ENCODE measurements at places on chromosomes 1 and 21.

- no peak for DNase-seq
These were observed 819.9 kb downstream of the BRINP3 start for GRCh38 chr1:189657715-189658114.

DNA sequence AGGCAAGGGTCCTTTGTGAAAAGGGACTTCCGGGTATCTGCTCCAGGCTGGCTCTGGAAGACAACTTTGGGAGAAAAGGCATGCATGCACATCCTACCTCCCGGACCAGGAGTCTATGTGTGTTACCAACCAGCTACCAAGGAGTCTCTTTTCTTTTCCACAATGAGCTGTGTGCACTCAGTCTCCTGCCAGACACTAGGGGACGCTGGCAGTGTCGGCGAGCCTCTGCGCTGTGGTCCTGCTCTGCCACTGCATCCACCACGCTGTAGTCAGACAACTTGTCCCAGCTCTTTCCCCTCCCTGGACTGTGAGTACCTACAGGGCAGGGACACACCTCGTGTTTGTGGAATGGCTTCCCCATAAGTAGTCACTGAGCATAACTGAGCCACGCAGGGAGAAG lies 5.1 kb upstream of the SSR2 start:
- peak; percentile 78 for DNase-seq

DNA sequence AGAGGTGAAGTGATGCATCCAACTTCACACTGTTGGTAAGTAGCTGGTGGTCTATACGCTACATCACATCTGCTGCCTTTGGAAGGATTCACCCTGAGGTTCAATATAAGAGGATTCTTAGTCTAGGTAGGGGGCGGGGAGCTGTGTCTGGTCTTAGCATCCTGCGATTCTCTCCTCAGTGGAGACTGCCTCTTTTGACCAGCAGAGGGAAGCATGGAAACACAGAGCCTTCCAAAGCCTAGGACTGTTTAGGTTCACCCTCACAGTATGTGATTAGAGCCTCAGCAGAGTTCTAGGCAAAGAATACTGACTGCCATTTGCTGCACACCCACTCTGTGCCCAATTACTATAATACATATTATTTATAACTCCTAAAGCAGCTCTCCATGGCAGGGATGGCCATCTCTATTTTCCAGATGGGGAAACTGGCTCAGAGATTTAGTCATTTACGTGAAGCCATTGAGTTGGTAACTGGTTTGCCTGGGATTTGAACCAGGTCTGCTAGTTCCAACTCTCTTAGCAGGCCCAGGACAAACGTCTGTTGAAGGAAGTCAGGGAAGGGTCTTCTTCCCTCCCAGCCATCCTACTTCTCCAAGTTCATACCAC lies 28.9 kb upstream of the EFCAB14 start:
- DNase-seq = peak; percentile 3

- no peak for DNase-seq
These were observed 94.3 kb upstream of the IRF2BP2 start for GRCh38 chr1:234704106-234704887.

GRCh38 chr1:224543453-224543852 lies 72.7 kb upstream of the CNIH3 start:
- no peak for DNase-seq

DNA sequence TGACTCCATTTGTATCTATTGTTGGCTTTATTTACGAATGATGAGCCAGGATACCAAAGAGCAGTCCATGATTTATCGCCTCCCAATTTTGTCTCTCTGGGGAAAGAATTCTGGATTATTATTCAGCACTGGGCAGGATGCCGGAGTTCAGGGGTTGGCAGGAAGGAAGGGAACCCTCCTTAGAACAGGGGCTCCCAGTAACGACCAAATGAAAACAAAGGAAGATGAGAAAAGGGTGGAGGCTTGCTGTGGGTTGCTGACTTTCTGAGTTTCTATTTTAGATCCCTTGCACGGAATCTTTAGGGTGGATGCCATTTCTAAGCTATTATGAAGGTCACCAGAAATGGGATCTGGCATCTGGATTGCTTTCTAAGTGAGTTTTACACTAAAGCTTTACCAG lies 231.2 kb upstream of the LYPLAL1 start:
- no peak for DNase-seq
